Naive thymus-derived CD4-positive, alpha-beta T cell (primary cell): ENCODE measurements at places on chromosomes 3 and 15. TPM values are rescaled to one million over a fixed set of nuclear protein-coding genes. Genes with fewer than 3 reads are reported as not detected.

The TRPC1 gene
- total RNA-seq = 5.3 TPM

The PPP1R14D gene
- not detected for total RNA-seq

The KNG1 gene
- total RNA-seq = not detected

DNA sequence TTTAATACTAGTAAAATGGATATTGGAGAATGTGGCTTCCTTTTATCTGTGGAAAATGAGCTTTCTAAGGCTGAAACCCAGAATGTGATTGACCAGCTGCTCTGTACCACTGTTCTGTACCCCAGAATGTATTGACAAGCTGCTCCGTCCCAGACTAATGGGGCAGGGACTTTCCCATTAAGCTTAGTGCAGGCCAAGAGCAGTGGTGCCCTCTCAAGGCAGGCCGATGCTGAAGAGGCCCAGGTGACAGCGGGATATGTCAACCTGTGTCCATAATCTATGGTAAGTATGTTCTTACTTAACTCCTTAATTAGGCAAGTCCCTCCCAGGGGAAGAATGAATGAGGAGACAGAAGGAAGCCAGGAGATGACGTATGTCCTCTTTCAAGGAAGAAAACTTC, 31.1 kb downstream of the SGO1 start:
- peaks cover 4% of the 10 kb centered on the region for H3K4me1 ChIP-seq
- H3K36me3 ChIP-seq = peaks cover under 1% of the 10 kb centered on the region
- H3K27ac ChIP-seq = no peak overlapping the region
- no peaks in the 10 kb centered on the region for H3K27me3 ChIP-seq
- no peak for DNase-seq
